PC-3 (cell line): ENCODE measurements at places on chromosomes 6 and 20. TPM values are rescaled to one million over a fixed set of nuclear protein-coding genes. Genes with fewer than 3 reads are reported as not detected.

- H3K27ac ChIP-seq: no peak overlapping the region
- no peak overlapping the region for H3K4me3 ChIP-seq
- no peaks in the 10 kb centered on the region for H3K4me1 ChIP-seq
- no peaks in the 10 kb centered on the region for H3K27me3 ChIP-seq
Measured at GRCh38 chr6:25088513-25088912, 152.8 kb upstream of the RIPOR2 start.

- H3K27me3 ChIP-seq: no peaks in the 10 kb centered on the region
- no peak overlapping the region for H3K27ac ChIP-seq
Measured at GRCh38 chr6:111353912-111354462, 129.0 kb downstream of the REV3L start.

FBXO9 gene
- total RNA-seq: 30.3 and 54.6 TPM in 2 replicates

DNA sequence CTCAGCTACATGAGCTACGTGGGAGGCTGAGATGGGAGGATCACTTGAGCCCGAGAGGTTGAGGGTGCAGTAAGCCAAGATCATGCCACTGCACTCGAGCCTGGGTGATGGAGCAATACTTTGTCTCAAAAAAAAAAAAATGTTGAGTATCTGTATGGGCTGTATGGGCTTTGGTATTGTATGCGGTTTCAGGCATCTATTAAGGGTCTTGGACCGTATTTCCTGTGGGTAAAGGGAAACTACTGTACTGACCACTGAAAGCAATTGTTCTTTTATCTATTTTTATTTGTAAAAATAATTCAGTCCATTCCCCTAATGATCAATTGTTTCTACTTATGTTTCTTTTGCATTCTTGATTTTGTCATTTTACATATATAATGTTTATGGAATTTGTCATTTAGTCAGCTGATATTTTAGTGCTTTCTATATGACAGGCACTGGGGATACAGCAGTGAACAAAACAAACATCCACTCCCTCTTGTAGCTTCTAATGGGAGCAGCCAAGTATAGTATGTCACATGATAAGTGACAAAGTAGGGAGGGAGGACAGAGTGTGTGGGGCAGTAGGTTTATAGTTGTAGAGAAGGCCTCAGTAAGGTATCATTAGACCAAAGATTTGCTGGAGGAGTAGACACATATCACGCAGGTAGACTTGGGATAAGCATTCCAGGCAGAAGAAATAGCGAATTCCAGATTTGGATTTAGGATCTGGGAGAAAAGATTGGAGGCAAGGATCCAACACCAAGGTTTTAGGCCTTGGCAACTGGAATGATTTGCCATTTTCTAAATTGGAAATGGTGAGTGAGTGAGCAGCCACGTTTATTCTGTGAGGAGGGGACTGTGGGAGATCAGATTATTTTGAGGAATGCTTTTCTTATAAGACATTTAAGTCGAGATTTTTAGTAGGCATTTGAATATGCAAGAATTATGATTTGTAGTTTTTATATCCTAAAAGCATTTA lies 6.0 kb downstream of the PCMT1 start:
- no peak overlapping the region for H3K4me3 ChIP-seq
- no peaks in the 10 kb centered on the region; the same call in 1 of the 2 replicates for H3K36me3 ChIP-seq
- H3K4me1 ChIP-seq: peaks cover 7% of the 10 kb centered on the region; the same call in 1 of the 2 replicates
- no peaks in the 10 kb centered on the region for H3K27me3 ChIP-seq

DNA sequence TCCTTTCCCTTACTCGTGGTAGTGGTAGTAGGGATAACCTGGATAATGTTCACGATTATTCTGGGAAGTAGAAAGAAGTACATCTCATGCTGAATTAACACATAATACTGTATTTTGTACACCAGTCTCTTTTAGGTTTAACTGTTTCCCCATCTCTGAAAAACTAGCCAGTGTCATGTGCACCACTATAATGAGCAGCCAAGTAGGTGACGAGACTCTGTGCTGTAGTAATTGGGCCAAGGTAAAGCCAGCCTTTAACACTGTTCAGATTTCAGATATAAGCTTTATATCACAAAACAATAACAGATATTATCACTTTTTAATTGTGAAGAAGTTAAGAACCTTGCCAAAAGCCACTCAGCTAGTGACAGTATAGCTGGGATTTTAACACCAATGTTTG lies 100.9 kb upstream of the ENPP5 start:
- H3K27ac ChIP-seq: no peak overlapping the region
- H3K4me1 ChIP-seq: no peaks in the 10 kb centered on the region
- peaks cover 35% of the 10 kb centered on the region for H3K27me3 ChIP-seq
- H3K36me3 ChIP-seq: no peaks in the 10 kb centered on the region
- no peak overlapping the region for H3K4me3 ChIP-seq

- no peak overlapping the region for H3K27ac ChIP-seq
- H3K27me3 ChIP-seq: peaks cover 3% of the 10 kb centered on the region; the same call in 1 of the 2 replicates
- DNase-seq: peak; percentile 71
- H3K4me1 ChIP-seq: peaks cover 9% of the 10 kb centered on the region; the same call in 1 of the 2 replicates
- no peaks in the 10 kb centered on the region for H3K36me3 ChIP-seq
- H3K4me3 ChIP-seq: no peak overlapping the region
Measured at GRCh38 chr20:7264137-7264536, 496.7 kb downstream of the BMP2 start.

DNA sequence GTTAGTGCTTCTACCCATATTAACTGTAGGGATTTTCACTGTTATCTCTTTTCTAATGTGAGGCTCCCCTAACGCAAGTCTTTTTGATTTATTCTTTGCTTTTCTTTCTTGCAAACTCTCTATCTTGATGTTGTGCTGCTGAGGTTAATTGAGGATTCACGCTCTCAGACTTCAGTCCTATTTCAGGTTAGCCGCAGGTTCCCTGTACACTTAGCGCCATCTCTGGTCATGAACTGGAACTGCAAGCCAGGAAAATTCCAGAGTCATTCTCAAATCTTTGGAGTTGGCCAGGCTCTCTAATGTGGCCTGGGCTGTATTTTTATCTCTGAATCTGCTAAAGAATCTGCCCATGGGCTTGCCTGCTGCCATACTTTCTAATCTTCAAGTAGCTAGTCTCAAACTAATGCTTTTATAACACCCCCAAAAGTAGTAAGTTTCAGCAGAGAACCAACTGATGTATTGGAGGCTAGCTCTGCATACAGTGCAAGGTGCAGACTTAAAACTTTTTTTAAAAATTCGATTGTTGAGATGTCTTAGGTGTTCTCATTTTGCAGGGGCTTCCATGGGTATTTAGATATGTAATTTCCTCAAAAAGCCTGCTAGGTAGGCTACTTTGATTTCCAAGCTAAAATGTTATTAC lies 91.1 kb upstream of the OPRM1 start:
- H3K4me1 ChIP-seq: no peaks in the 10 kb centered on the region
- peak; percentile 60 for DNase-seq
- no peak overlapping the region for H3K4me3 ChIP-seq

GINM1 gene
- 15.0 and 19.2 TPM in 2 replicates for total RNA-seq

SLC17A3 gene
- total RNA-seq: not detected in 2 replicates

- H3K27ac ChIP-seq: no peak overlapping the region
- no peaks in the 10 kb centered on the region for H3K36me3 ChIP-seq
- H3K4me3 ChIP-seq: no peak overlapping the region
- H3K4me1 ChIP-seq: no peaks in the 10 kb centered on the region
Measured at GRCh38 chr20:21796059-21796458, 90.6 kb downstream of the PAX1 start.

FOXA2 gene
- 14.4 and 15.2 TPM in 2 replicates for total RNA-seq

MLN gene
- not detected in 2 replicates for total RNA-seq

PARD6B gene
- total RNA-seq: 3.7 and 4.3 TPM in 2 replicates

- H3K4me3 ChIP-seq: no peak overlapping the region
- no peaks in the 10 kb centered on the region for H3K36me3 ChIP-seq
- no peaks in the 10 kb centered on the region for H3K4me1 ChIP-seq
- DNase-seq: no peak
- H3K27ac ChIP-seq: no peak overlapping the region
- H3K27me3 ChIP-seq: no peaks in the 10 kb centered on the region
Measured at GRCh38 chr6:133359256-133359655, 118.1 kb downstream of the EYA4 start.

KLC4 gene
- total RNA-seq: 17.5 and 18.5 TPM in 2 replicates

BCL2L1 gene
- 260 and 277 TPM in 2 replicates for total RNA-seq

DNA sequence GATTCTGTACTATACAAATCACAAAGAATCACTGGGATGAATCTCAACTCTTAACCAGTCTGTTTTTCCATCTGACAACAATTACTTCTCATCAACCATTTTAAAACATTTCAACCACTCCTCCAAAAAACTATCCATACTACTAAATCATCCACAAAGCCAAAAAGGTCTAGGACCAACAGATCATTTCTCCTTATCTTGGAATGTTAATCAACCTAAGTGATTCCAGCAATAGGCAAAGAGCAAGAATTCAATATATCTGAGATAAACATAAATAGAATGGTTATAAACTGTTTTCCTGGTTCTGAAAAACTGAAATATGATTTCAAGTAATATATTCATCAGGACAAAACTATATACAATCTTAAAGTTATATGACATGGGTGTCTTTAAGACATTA lies 28.6 kb downstream of the RANBP9 start:
- DNase-seq: no peak
- H3K27me3 ChIP-seq: no peaks in the 10 kb centered on the region
- H3K4me3 ChIP-seq: no peak overlapping the region

DNA sequence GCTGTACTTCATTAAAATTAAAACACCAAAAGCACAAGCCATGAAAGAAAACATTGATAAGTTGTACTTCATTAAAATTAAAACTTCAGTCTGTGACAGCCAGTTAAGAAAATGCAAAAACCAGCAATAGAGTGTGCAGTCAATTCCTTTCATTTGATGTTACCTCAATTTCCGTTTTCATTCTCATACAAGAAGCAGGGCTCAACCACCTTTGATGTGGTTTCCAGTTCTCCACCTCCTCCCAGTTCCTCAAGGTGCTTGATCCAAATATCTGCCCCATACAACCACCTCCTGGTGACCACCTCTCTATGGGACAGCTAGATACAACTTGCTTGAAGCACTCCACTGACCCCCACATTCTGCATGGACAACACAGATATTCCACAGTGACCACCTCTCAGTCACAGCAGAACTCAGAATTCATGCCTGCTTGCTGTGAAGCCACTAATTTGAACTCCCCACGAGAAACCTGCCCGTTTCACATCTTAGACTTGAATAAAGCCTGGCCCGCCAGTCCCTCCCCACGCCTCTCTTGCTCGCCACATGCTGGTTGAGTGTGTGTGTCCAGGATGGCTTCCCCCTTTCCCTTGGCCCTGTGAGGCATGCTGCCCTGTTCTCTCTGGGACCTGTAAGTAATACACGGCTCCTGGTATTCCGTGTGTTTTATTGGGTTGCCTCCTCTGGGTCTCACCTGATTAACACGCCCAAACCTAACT lies 66.1 kb downstream of the FAM50B start:
- H3K4me3 ChIP-seq: no peak overlapping the region
- H3K4me1 ChIP-seq: peaks cover 42% of the 10 kb centered on the region
- no peak for DNase-seq
- H3K27ac ChIP-seq: no peak overlapping the region
- no peaks in the 10 kb centered on the region for H3K27me3 ChIP-seq

DNA sequence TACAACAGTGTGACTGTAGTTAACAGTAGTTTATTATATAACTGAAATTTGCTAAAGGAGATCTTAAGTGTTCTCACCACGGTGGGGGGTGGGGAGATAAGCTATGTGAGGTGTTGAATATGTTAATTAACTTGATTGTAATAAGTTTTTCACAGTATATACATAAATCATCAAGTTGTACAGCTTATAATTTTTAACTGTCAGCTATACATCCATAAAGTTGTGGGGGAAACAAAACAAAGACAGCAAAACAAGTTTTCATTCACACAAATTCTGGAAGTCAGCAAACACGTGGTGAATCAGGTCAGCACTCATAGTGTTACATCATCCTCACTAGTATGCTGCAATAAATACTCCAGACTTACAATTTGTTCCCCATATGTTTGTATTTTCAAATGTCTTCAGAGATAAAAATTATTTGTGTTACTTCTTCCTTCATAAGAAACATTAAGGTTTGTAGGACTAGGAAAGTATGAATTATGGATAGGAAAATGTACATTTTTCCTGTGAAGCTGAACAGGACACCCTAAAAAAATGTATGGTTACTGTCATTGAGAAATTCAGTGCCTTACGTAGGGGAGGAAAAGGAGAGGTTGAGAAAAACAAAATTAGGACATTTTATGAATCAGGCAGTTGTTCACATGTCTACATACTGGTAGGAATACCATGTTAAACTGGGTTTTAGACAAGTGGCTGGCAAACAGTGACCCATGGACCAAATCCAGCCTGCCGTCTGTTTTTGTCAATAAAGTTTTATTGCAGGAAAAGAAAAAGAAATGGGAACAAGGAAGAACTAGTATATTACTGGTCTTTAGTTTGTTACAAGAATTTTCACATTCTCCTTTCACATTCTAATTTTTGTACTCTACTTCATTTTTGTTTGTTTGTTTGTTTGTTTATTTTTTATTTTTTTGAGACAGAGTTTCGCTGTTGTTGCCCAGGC lies 6.0 kb downstream of the SUMO4 start:
- H3K27me3 ChIP-seq: no peaks in the 10 kb centered on the region
- H3K4me1 ChIP-seq: no peaks in the 10 kb centered on the region
- no peak for DNase-seq
- H3K27ac ChIP-seq: no peak overlapping the region

DNA sequence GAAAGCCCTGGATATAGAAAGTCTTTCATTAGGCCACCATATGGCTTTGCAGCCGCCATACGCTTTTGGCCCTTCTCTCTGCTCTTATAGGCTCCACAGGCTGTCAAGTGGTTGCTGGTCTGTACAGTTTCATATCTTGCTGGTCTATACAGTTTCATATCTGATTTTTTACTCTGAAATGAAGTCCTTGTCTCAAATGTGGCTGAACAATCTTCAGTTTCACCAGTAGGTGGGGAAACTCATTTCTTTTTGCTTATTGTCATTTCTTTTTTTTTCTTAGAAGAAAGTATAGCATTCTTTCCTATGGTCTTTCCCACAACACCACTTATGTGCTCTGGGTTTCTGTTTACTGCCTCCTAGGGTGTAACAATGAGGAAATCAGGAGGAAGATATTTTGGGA lies 771.4 kb upstream of the MMS22L start:
- no peak overlapping the region for H3K27ac ChIP-seq
- H3K36me3 ChIP-seq: no peaks in the 10 kb centered on the region
- peak; percentile 29 for DNase-seq

CAP2 gene
- 8.2 and 11.6 TPM in 2 replicates for total RNA-seq

LY6G6C gene
- total RNA-seq: 0.22 TPM in 1 of 2 replicates, not detected in the other

DNA sequence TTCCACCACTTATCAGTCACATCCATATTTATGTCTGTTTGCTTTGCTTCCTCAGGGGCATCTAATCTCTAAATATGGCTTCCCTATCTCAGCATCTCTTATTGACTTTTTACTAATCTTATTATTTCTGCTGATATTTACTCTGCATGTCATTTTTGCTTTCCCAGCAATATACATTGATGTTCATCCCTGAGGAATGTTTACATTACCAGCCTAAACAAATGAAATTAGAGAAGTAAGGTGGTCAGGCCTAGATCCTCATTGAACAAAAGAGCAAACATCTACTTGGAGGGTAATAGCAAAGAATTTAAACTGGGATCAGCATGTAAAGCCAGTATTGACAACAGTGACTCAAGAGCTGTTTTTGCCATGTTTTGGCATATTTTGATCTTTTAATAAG lies 546.4 kb downstream of the MMUT start:
- H3K27me3 ChIP-seq: no peaks in the 10 kb centered on the region
- H3K27ac ChIP-seq: peak overlapping the region; percentile 96
- H3K36me3 ChIP-seq: no peaks in the 10 kb centered on the region
- peaks cover 41% of the 10 kb centered on the region for H3K4me1 ChIP-seq
